ENCODE measurements at places on chromosomes 3 and 15.

DNA sequence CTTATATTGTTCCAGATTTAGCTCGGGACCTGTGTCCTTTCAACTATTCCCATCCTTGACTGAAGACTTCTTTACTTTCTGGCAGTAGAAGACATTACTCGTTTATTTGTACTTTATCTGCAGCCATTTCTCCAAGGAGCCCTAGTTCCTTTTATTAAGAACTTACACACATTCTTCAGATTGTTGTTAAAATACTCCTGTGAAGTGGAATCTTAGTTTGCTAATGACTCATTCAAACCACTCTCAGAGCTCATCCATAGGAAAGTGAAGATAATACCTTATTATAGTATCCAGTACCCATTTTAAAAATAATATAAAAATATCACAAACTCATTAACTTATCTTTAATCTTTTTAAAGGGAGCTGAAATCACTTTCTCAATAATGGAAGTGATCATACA lies 63.5 kb downstream of the C3orf70 start:
- no peak for DNase-seq

- no peak for DNase-seq
These were observed 76.5 kb downstream of the OTOL1 start for GRCh38 chr3:161573136-161573535.

DNA sequence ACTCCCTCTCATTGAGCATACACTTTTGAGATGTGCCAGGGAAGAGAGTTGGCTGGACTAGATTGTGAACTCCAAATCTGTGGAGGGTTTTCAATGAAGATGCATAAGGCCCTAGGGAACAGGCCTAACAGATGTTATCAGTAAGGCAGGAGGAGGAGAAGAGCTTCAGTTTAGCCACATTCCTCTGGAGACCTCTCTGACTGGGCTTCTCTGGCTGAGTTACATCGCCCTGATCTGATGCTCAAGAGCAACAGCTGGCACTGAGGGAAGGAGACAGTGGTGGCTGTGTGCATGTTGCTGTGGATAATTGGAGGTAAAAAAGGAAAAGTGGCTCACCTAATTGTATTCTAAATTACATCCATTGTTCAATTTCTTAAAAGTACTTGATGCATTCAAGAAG lies 206.4 kb upstream of the CFAP20DC start:
- peak; percentile 49 for DNase-seq

- peak; percentile 22 for DNase-seq
These were observed 17.2 kb downstream of the CCDC33 start for GRCh38 chr15:74253211-74253921.

- DNase-seq: peak; percentile 63
These were observed 20.3 kb upstream of the ABTB1 start for GRCh38 chr3:127652246-127652995.

DNA sequence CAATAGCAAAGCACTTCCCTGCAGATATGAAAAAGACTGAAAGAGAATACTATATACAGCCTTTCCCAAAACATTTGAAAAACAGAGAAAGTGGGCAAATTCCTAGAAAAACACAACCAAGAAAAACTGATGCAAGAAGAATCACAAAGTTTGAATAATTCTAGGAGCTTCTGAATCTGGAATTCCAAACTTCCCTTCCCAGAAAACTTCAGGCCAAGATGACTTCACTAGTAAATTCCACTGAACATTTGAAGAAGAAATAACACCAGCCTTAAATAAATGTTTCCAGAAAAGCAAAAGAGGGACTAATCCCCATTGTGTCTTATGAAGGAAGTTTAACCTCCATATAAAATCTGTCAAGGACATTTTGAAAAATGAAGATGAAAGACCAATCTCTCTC lies 15.8 kb upstream of the NSMCE3 start:
- DNase-seq: no peak

DNA sequence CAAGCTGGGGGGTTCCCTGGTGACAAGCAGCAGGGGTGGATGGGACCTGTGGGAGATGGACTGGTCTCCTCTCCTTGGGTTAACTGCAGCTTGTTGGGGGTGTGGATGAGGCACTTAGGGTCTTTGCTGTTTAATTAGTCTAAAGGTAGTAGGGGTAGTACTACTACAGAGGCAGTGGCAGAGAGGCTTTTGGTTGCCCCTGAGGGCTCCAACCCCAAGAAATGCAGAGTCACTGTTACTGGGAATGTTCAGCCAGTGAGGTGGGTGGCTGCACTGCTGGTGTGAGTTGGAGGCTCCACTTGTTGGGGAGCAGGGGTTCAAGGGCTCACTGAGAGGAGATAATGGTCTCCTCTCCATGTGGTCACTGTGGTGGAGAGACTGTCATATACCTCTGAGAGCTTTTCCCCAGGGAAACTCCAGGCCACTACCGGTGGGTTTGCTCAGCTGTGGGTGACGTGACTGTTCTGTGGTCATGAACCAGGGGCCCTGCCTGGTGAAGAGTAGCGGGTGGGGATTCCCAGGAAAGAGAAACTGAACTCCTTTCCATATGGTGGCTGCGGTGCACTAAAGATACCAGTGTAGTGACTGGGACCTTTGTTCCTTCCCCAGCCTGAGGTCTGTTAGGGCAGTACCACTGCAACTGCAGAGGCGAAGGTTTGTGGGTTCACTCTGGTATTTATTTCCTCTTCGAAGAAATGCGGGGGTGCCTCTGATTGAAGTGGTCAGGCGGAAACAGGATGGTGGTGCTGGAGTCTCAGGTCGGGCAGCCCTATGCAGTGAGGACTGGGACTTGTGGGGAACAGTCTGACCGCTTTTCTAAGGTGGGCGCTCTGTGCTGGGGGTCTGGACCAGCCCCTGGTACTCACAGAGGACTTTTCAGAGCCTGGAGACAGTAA lies 68.9 kb upstream of the TNFSF10 start:
- peak; percentile 86 for DNase-seq

- DNase-seq: no peak
These were observed 47.0 kb downstream of the GNB4 start for GRCh38 chr3:179404307-179404706.

- no peak for DNase-seq
These were observed 7.1 kb downstream of the KCNH8 start for GRCh38 chr3:19155375-19155774.

DNA sequence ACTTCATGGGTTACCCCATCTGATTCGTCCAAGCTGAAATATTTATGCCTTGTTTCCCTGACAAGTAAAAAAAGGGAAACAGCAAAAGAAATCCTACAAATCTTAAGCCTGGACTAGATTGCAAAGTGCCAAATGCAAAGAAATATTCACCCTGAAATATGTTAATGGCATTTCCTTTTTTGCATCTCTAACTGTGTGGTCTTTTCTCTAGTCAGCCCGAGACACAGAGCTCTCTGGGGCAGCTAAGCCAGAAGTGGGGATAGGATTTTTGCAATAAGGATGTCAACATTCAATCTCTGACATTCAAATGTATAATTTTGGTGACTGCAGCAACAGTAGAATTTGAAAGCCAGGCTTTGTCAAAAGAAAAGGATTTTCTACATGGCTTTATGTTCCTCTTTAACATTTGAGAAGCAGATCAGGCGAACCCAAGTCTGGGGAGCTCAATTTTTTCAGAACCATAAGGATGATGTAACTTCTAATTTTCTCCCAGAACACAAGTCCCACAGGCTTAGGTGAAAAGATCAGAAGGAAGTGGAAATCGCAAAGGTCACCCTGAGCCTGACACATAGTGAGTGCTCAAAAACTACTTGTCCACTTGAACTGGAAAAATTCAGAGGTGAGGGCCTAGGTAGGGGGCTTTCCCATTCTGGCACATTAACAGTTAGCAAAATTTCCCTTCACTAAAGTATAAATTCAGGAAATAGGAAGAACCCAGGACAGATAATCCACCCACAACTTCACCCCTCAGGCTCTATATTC lies 28.2 kb upstream of the KCNMB3 start:
- no peak for DNase-seq

DNA sequence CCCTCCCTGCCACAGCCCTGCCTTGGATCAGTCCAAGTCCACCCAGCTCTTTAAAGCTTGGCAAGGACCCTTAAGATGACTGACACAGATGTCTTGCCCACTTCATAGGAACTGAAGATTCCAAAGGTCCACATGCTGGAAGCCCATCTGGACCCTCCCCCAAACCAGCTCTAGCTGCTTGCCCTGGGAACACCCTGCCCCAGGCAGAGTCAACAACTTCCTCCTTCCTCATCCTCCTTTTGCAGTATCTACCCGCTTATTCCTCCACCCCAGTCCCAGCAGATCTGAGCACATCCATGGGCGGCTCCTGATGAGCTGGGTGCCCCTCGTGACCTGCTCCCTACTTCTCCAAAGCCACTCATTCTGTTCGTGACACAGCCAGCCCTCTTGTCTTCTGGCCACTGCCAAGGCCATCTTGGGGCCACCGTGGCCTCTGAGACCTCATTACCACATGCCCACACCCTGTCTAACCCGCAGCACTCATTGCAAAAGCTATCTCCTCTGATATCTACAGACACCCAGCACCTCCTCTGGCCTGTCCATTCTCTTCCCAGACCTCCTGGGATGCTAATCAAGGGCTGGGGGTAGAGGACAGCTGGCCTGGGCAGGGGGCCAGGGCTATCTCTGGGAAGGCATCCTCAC lies 2.0 kb upstream of the PFKFB4 start:
- peak; percentile 61 for DNase-seq

All from NB4 (cell line).